Cardiac muscle cell (in vitro differentiated cells and primary cell): ENCODE measurements at places on chromosomes 7 and 10. TPM values are rescaled to one million over a fixed set of nuclear protein-coding genes. Genes with fewer than 3 reads are reported as not detected.

The SSMEM1 gene
- not detected in 2 replicates for polyA plus RNA-seq

The TDRD1 gene
- polyA plus RNA-seq: not detected in 2 replicates

The SLC35G1 gene
- 8.5 and 16.0 TPM in 2 replicates for polyA plus RNA-seq

The ZSCAN25 gene
- polyA plus RNA-seq: 9.7 and 13.8 TPM in 2 replicates
